Activated naive CD4-positive, alpha-beta T cell treated with anti-CD3 and anti-CD28 coated beads for 36 hours (primary cell): ENCODE measurements at places on chromosomes 2 and 18. TPM values are rescaled to one million over a fixed set of nuclear protein-coding genes. Genes with fewer than 3 reads are reported as not detected.

Gene FBXO36
- 1.9 TPM for total RNA-seq

Gene MYO7B
- 0.37 TPM for total RNA-seq

Gene XDH
- not detected for total RNA-seq

Gene HSBP1L1
- total RNA-seq, result 14.8 TPM

Gene NPHP1
- 1.1 TPM for total RNA-seq

- peaks cover 3% of the 10 kb centered on the region for H3K27me3 ChIP-seq
- H3K36me3 ChIP-seq, result no peaks in the 10 kb centered on the region
- no peak for DNase-seq
- no peak overlapping the region for H3K27ac ChIP-seq
Measured at GRCh38 chr2:214543386-214543955, 132.6 kb downstream of the VWC2L start.

DNA sequence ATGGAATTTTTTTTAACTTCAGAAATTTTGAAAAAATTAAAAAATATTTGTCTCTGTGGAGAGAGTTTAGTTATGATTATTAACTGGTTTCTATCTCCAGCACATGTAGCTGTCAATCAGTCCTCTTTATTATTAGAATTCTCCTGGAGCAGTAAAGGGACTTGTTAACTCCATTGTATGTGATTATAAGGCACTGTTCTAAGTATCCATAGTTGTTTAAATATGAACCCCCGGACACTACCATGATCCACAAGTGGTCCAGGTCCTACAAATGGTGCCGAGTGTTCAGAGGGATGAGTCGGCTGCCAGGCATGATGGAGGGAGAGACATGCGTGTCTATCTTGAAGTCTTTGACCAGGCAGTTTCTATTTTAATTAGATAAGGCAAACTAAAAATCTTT, 492 bp downstream of the CHRNA1 start:
- H3K36me3 ChIP-seq, result no peaks in the 10 kb centered on the region
- no peaks in the 10 kb centered on the region for H3K27me3 ChIP-seq
- DNase-seq, result no peak
- H3K4me1 ChIP-seq, result peaks cover 8% of the 10 kb centered on the region

DNA sequence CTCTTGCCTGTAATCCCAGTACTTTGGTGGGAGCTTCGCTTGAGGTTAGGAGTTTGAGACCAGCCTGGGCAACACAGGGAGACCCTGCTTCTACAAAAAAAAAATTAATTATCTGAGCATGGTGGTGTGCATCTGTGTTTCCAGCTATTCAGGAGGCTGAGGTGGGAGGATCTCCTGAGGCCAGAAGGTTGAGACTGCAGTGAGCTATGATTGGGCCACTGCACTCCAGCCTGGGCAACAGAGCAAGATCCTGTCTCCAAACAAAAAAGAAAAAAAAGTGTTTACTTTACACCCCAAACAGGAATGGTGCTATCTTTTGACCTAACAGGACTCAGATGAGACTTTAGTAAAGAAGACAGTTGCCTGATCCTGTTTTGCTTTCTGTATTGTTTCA, 35.6 kb downstream of the MAL start:
- H3K4me3 ChIP-seq, result no peak overlapping the region
- peaks cover 45% of the 10 kb centered on the region for H3K4me1 ChIP-seq
- no peak for DNase-seq
- H3K27ac ChIP-seq, result no peak overlapping the region
- H3K27me3 ChIP-seq, result no peaks in the 10 kb centered on the region

DNA sequence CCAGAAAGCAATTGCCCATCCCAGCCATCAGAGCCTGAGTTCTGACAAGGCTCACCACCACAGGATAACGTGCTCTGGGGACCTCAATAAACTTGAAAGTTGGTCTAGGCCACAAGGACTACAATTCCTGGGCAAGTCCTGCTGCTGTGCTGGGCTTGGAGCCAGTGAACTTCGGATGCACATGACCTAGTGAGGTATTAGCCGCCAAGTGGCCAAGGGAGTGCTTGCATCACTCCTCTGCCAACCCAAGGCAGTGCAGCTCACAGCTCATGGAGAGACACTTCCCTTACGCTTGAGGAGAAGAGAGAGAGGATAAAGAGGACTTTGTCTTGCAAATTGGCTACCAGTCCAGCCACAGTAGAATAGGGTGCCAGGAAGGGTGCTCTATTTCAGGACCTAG, 219.6 kb downstream of the MBD2 start:
- H3K27ac ChIP-seq, result no peak overlapping the region
- H3K27me3 ChIP-seq, result no peaks in the 10 kb centered on the region
- H3K4me3 ChIP-seq, result no peak overlapping the region
- H3K36me3 ChIP-seq, result no peaks in the 10 kb centered on the region

DNA sequence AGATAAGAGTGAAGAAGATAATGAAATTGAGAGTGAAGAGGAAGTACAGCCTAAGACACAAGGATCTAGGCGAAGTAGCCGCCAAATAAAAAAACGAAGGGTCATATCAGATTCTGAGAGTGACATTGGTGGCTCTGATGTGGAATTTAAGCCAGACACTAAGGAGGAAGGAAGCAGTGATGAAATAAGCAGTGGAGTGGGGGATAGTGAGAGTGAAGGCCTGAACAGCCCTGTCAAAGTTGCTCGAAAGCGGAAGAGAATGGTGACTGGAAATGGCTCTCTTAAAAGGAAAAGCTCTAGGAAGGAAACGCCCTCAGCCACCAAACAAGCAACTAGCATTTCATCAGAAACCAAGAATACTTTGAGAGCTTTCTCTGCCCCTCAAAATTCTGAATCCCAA, 15.7 kb downstream of the MSH6 start:
- no peaks in the 10 kb centered on the region for H3K27me3 ChIP-seq
- DNase-seq, result no peak
- no peak overlapping the region for H3K27ac ChIP-seq

- no peaks in the 10 kb centered on the region for H3K27me3 ChIP-seq
- no peak overlapping the region for H3K4me3 ChIP-seq
- DNase-seq, result no peak
Measured at GRCh38 chr2:65501074-65501473, 68.7 kb upstream of the SPRED2 start.

DNA sequence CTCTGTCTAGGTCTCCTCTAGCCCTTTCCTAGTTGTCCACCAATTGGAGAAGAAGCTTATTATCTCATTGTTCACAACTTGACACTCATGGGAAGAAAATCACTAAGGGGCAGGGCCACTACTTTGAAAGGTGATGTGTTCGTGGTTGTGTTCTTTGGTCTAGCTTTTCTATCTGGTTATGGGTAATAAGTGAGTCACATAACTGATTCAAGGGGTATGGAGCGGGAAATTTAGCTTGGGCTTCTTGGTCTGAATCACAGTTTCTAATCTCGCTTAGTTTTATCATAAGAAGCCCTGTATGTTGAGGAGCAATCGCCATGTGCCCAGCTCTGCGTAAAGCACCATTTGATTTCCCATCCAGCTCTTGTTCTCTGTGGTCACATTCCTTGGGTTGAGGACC, 18.7 kb upstream of the DYTN start:
- H3K4me1 ChIP-seq, result peaks cover 5% of the 10 kb centered on the region
- DNase-seq, result peak; percentile 11
- H3K27me3 ChIP-seq, result no peaks in the 10 kb centered on the region
- no peak overlapping the region for H3K27ac ChIP-seq

GRCh38 chr2:176665086-176665485, 395.8 kb downstream of the MTX2 start:
- no peaks in the 10 kb centered on the region for H3K36me3 ChIP-seq
- H3K4me1 ChIP-seq, result no peaks in the 10 kb centered on the region
- no peak overlapping the region for H3K4me3 ChIP-seq
- no peak for DNase-seq
- H3K27me3 ChIP-seq, result peaks cover 21% of the 10 kb centered on the region
